HT1080 (cell line): ENCODE measurements at places on chromosomes 3 and 15.

DNA sequence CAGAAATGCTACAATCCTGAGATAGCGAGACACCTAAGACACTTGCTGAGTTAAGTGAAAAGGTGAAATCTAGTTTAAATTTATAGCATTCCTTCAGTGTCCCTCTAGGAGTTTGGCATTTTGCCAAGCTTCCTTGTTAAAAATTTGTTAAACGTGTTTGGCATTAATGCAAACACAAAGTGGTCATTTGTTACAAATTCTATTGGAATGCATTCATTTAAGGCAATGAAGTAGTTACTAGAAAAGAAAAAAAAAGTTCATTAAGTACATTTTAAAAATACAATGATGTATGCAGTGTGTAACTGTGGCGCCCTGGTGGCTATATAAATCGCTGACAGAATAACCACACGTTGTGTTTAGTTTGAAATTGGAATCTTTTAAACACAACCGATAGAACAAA lies 31.3 kb upstream of the WNT5A start:
- no peak for DNase-seq

GRCh38 chr15:70247281-70247680 lies 149.6 kb upstream of the TLE3 start:
- no peak for DNase-seq

DNA sequence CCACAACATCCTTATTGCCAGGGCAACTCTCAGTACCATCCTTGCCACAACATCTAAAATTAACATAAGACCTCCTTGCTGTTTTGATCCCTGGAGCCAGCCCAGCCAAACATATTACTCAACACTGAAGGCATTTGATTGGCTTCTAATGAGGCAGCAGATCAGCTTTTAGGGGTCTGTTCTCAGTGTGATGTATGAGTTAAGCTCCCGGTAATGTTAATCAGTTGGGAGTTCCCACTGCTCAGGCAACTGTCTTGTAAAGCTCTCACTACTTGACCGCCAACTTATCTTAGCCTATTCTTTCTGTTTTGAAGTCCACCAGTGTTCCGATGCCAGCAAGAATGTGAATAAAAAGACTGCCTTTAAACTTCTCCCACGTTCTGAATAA lies 158.9 kb downstream of the FOXB1 start:
- no peak for DNase-seq

DNA sequence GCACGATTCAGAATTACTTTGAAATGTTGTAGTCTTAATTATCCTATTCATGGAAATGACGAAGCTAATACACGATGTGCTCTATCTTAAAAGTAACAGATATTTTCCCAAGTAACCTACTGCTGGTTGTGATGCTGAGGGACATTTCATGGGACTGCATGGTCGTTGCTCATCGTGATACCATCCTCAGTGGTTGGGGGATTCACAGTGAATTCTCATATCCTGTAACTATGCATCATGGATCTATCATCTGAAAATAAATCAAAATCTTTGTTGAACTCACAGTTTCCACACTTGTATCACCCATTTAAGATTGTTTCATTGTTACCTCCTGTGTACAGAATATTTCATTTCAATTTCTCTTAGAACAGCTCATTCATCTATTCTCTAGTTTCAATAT lies 84.7 kb downstream of the OPA1 start:
- DNase-seq: no peak

DNA sequence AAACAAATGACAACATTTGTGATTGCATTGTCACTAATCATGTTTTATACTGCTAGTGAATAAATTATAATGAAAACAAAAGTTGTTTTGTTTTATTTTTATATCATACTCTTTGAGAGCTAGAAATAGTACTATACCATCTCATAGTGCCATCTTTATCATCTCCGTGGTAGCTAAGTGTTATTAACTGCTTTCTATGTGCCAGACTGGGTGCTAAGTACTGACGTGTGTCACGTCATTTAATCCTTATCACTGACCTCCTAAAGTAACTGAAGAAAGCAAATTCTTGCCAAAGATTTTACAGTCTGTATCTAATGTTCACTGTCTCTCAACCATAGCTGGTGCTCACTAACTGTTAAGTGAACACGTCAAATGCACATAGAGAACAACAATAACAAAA lies 99.5 kb upstream of the CNTN3 start:
- DNase-seq: no peak

GRCh38 chr15:73583544-73583943 lies 49.6 kb downstream of the NPTN start:
- no peak for DNase-seq

DNA sequence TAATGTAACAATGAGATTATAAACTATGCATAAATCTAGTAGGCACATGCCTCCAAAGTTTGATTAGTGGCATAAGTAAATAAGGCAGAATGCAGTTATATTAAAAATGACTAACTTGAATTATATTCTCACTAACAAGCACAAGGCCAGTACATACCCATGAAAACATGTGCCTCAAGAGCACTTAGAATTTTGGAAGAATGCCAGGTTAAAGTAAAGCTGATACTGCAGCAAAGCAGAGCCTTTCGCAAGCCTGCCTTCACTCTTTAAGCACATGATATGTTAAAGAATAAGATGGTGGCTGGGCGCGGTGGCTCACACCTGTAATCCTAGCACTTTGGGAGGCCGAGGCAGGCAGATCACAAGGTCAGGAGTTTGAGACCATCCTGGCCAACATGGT lies 49.0 kb downstream of the KBTBD12 start:
- DNase-seq: no peak

GRCh38 chr3:177236704-177237103 lies 39.4 kb upstream of the TBL1XR1 start:
- peak; percentile 55 for DNase-seq

DNA sequence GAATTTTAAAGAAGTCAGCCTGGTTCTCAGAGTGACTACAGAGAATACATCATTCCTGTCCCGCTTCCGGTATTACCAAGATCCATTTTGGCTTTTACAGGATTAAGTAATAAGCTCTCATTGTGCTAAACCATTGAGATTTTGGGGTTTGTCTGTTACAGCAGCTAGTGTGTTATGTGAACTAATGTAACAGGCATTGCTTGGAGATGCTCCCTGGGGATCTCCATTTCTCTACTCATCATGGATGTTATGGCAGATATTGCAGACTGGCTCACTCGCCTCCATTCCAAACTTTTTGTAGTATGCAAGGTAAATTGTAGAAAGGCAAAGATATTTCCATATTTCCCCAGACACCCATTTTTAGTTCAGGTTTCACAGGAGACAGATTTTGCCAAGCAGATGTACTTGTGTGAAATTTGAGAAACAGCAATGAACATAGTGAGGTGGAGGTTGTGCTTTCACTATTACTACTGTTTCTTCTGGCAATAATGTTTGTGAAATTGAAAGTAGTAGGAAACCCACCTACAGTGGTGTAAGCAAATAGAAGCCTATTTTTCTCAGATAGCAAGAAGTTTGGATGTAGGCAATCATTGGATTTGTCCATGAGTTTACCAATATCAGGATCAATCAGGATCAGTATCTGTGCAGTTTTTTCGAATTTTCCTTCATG lies 177.1 kb upstream of the GALNT15 start:
- DNase-seq: no peak

- no peak for DNase-seq
These were observed 353.4 kb downstream of the CHST2 start for GRCh38 chr3:143472731-143473523.

- DNase-seq: no peak
These were observed 197.4 kb upstream of the RGMA start for GRCh38 chr15:93286446-93286845.

DNA sequence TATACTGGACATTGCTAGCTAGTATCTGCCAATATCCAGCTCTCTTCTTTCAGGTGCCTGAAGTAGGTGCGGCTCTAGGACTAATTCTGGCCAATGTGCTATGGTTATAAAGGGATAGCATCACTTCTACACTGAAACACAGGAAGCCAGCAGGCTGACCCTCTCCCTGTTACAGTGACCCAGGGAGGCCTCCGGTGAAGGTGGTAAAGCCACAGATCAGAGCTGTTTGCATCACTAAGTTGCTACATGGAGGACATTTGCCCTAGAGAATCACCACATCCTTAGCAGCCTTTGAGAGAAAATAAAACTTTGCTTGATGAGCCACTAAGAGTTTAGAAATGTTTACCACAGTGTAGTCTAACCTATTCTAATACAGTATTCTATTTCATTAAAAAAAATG lies 161.4 kb downstream of the CHST2 start:
- DNase-seq: no peak
